A549 treated with Mapracorat at 1 μM for 4 hours (cell line): ENCODE measurements at places on chromosomes 2 and 18. TPM values are rescaled to one million over a fixed set of nuclear protein-coding genes. Genes with fewer than 3 reads are reported as not detected.

The RGPD6 gene
- total RNA-seq = 8.0 to 11.4 TPM (median 9.8 TPM) in 5 replicates

The KCNJ3 gene
- total RNA-seq = not detected in 5 replicates

The DNAJC5G gene
- not detected in 5 replicates for total RNA-seq

The ZDBF2 gene
- total RNA-seq = 0.79 to 1.3 TPM (median 1.1 TPM) in 5 replicates

The RAD51AP2 gene
- not detected in 5 replicates for total RNA-seq

The GPR45 gene
- total RNA-seq = not detected in 5 replicates

The EGR4 gene
- total RNA-seq = 0.20 to 0.34 TPM (median 0.28 TPM) in 5 replicates

The SLC5A7 gene
- not detected in 5 replicates for total RNA-seq

The MRO gene
- 0.02 to 0.32 TPM (median 0.26 TPM) in 5 replicates for total RNA-seq
